ENCODE measurements at places on chromosomes 11 and 22.

DNA sequence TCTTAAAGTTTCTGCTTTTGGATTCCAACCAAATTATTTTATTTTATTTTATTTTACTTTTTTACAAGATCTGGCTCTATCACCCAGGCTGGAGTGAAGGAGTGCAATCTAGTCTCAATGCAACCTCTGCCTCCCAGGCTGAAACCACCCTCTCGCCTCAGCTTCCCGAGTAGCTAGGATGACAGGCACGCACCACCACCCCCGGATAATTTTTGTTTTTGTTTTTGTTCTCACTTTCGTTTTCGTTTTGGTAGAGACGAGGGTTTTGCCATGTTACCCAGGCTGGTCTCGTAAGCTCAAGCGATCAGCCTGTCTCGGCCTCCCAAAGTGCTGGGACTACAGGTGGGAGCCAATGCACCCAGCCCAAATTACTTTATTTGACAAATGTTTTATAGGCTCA, 219.8 kb downstream of the ETS1 start:
- DNase-seq = no peak

- DNase-seq = no peak
Measured at GRCh38 chr22:28658448-28658847, 21.2 kb downstream of the TTC28 start.

DNA sequence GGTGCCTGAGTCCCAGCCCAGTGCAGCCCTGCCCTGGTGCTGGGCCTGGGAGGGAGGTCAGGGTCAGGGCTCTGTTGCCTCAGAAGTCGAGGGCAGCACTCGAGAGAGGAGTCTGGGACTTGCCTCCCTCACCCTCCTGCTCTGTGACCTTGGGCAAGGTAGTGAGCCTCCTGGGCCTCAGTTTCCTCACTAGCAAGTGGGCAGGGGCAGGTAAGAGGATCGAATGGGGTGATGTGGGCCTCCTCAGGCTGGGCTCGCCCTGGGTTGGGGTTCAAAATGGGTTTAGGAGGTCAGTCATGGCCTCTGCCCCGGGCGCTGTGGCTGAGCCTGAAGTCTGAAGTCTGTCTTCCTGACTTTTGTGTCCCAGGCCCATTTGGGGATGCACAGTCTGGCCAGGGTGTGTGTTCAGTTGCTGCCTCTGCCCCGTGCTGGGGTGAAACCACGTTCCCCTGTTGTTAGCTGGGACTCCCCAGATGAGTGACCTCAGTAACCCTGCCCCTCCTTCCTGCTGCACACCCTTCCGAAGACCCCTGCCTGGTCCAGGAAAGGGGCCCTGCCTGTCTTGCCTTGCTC, 40.9 kb upstream of the CELSR1 start:
- no peak for DNase-seq

GRCh38 chr22:31537019-31537535, 40.7 kb downstream of the SFI1 start:
- no peak for DNase-seq

GRCh38 chr22:17112491-17113042, 8.6 kb downstream of the TMEM121B start:
- no peak for DNase-seq

GRCh38 chr11:86735451-86736290, 63.3 kb upstream of the ME3 start:
- no peak for DNase-seq

DNA sequence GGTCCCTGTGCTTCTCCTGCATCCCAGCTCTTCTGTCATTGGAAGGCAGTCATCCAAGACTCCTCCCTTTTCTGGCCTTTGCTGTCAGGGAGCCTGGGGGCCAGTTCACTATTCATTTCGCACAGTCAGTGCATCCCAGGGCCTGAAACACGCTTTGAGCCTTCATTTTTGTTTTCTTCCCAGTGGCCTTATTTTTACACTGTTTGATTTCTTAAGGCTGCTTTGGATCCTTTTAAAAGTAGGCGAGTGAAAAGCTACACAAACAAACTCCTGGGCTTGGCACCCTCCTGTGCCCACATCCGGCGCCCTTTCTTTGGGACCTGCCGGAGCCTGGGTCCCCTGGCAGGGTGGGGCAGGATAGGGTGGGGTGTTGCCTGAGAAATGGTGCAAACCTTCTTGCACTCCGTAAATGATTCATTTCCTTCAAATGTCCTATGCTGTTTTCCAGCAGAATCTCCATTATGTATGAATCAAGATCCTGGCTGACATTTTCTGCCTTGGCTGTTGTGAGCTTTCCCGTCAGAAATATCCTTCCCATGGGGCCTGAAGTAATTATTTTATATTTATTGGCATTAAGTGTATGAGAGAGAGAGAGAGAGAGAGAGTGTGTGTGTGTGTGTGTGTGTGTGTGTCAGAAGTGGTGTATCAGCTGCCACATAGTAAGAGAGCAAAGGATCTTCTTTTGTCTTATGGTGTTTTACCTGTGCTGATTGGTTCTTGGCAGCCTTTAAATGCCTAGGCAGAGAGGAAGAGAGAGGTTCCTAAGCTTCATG, 45.6 kb downstream of the BCR start:
- no peak for DNase-seq

DNA sequence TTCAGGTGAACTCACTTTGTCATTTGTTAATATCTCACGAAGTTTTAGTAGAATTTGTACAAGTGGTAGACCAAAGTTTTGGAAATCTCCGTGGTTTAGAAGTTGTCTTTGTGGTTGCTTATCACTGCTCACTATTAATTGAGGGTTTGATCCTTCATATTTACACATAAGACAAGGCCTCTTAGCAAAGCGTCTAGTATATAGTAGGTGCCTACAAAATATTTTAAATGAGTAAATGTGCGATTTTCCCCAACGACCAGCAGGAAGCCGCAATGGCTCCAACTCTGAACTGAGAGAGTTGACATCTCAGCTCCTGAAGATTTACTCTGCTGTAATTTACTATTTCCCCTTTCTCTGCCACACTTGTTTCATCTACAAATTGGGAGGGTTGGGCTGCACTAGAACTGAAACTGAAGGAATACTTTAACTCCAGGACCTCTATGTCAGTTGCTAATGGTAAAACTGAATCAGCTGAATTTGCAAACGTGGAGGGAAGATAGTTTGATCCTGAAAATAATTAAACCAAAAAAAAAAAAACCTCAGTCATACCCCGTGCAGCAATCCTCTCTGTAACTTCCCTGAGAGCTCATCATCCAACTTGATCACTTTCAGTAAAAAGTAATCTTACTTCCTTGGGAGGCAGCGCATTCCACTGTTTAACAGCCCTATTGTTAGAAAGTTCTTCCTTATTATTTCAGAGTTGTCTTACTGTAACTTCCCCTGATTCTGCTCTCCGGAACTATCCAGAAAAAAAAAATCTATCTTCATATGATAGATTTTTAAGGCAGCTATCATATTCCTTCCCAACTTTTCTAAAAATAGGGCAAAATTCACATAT, 1.3 kb upstream of the SBF2 start:
- DNase-seq = no peak

DNA sequence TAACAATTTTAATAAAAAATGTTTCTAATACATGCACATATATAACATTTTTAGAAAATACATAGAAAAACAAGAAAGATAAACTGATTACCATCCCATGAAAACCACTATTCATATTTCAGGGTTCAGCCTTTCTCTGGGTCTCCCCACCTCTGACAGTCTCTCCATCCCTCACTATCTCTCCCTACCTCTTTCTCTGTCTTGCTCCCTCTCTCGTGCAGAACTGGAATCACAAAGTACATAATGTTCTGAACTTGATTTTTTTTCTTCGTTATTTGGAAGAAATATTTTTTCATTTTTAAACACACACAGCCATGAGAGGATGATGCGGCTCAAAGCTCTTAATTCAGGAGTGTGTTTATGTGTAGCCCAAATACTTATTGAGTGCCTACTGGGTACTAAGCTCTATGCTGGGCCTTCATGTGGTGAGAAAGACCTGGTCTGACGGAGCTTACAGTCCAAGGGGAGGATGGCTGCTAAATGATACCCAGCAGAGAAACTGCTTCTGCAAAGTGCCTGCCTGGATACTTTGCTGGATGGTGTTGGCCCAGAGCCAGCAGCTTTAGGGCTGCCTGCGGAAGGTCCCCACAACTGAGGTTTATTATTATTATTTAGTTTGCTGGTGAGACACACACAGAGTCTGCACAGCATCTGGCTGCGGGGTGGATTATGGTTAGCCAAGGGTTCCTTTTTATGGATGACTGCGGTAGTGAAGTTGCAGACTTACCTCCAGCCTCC, 42.6 kb downstream of the SC5D start:
- no peak for DNase-seq

- DNase-seq = no peak
Measured at GRCh38 chr11:83127310-83127637, 29.7 kb upstream of the PCF11 start.

GRCh38 chr11:13702071-13702470, 33.6 kb downstream of the FAR1 start:
- DNase-seq = no peak

GRCh38 chr11:99349151-99349673, 328.5 kb downstream of the CNTN5 start:
- no peak for DNase-seq

- no peak for DNase-seq
Measured at GRCh38 chr22:29703569-29704195, 16.1 kb upstream of the CABP7 start.

DNA sequence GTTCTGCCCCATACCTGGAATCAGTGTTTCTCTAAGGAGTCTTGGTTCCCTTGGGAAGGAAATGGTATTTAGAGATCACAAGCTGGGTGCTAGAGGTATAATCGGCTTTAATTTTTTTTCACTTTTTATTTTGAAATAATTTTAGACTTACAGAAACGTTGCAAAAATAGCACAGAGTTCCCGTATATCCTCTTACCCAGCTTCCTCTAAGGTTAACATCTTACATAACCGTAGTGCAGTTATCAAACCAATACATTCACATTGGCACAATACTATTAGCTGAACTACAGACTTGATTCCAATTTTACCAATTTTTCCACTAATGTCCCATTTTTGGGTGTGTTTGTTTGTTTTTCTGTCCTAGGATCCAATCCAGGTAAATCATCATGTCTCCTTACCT, 63.8 kb downstream of the RBX1 start:
- DNase-seq = no peak

GRCh38 chr11:125980436-125980835, 34.6 kb downstream of the VSIG10L2 start:
- no peak for DNase-seq

GRCh38 chr22:47056776-47057470, 294.5 kb downstream of the TBC1D22A start:
- DNase-seq = no peak

GRCh38 chr11:86577644-86578636, 94.5 kb downstream of the ME3 start:
- DNase-seq = no peak

- DNase-seq = no peak
Measured at GRCh38 chr11:128471138-128471661, 116.2 kb downstream of the ETS1 start.

DNA sequence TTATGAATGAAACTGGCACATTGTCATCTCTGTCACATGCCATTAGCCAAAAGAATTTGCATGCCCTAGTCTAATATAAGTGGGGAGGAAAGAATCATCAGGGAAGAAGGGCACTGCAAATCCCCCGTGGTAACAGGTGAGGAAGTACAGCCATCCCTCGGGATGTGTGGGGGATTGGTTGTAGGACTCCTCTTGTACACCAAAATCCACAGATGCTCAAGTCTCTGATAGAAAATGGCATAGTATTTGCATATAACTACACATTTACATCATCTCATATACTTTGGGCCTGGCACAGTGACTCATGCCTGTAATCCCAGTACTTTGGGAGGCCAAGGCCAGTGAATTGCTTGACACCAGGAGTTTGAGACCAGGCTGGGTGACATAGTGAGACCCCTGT, 109.7 kb downstream of the HIPK3 start:
- DNase-seq = no peak

DNA sequence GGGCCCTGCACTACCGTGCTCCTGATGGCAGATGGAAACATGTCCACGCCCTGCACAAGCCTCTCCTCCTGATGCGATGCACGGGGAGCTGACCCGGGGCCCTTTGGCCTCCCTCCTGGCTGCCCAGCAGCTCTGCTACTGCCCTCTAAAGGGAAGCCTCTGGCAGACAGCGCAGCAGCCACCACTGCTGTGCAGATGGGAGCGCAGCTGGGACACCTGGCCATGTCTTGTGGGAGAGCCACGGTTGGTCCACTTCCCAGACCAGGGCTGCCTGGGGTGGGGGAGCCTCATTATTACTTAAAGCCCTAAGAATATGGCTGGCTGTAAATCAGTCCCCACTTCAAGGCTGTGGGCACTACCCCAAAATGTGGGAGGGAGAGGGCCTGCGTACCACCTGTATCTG, 38.3 kb downstream of the TBX1 start:
- DNase-seq = no peak

DNA sequence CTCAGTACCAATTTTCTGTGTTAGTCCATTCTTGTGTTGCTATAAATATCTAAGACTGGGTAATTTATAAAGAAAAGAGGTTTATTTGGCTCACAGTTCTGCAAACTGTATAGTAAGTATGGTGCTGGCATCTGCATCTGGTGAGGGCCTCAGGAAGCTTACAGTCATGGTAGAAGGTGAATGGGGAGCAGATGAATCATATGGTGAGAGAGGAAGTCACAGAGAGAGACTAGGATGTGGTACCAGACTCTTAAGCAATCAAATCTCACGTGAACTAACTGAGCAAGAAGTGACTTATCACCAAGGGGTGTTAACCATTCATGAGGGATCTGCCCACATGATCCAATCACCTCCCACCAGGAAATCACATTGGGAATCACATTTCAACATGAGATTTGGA, 60.8 kb upstream of the ZBED5 start:
- no peak for DNase-seq

DNA sequence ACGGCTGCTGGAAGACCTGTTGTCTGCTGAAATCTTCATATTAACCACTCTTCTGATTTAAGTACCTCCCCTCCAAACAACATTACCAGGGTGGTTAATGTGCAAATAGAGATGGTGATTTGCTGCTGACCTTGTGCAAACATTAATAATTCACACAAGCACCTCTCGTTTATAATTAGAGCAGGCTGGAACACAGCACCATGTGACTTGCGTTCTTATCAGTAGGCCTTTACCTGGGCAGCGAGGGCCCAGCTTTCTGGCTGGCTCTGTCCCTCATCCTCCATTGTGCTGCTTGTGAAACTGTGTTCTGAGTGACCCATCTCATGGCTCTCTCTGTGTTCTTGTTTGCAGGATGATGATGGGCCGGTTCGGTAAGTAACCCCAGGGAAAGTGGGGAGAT, 41.0 kb upstream of the PARVG start:
- no peak for DNase-seq

- DNase-seq = no peak
Measured at GRCh38 chr22:17847360-17848078, 73.2 kb upstream of the BID start.

DNA sequence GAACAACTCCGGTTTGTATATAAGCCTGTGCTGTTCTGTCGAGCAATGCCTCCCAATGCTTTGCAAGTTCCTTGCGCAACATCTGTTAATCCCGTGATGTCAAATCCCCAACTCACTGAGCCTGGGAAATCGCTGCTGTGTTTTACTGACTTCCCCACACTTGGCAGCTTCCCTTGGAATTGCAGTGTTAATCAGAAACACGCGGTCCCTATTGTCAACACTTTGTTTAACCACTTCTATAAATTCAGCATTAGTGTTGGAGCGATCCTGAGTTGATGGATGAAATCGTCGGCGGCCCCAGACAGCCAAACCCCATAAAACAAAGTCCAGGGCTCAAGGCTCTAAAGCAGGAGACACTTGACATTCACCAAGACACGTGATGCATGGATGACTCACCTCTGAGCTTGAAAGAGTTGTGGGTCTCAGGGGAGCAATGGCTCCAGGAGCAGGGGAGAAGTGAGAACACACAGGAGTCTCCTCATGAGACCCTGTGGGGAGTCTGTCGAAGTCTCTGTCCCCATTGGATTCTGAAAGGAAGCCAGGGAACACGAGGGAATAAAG, 555.3 kb downstream of the MIAT start:
- no peak for DNase-seq
